ENCODE measurements at places on chromosomes 11 and 22.

DNA sequence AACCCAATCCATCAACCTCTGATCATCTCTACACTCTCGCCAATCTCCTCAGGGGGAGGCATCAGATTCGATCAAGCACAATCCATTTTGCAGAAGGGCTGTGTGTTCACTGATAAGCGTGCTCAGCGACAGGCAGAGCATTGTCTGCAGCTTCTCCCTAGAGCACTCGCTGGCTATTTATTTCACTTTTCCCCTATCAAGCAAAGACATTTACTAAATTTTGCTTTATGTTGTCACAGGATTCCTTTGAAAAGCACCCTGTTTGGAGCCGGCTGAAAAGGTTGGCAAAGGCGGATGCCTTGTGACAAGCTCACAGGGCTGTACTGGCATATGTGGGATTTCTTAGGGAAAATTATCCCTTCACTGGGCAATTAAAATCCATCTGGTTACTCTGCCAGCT is 1381.5 kb upstream of the TENM4 start:
- no peak for DNase-seq

DNA sequence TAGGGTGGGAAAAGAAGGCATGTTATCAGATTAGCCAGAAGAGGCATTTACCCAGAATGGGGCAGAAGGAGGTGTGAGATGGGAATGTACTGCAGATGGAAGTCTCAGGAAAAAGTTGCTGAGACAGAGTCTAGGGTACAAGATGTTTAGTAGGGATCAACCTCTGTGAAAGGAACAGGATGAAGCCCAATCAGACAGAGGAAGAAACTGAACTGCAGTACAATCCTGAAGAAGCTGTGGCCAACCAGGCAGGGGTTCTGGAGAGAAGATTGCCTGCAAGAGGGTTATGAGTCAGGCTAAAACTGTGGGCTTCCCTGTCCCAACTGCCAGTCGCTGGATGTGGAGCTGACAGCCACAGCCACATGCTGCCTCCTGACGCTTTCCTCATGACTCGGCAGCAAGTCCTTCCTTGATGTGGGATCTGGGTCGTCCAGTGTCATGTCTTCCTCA is 64.0 kb downstream of the CWC15 start:
- no peak for DNase-seq

DNA sequence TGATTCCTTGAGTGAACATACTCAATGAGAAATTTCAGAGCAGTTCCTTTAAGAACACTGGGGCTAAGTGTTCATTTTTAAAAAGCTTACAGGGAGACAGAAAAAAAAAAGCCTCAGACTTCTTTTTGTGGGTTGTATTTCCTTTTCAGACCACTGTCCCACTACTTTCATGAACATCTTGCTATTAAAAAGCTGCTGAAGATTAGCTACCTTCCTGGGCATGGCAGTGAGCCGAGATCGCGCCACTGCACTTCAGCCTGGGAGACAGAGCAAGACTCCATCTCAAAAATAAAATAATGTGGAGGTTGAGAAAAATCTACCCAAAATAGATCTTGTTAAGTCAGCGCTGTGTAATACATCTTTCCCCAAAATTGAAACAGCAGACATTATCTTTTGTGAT is 10.8 kb downstream of the TRAF6 start:
- no peak for DNase-seq

DNA sequence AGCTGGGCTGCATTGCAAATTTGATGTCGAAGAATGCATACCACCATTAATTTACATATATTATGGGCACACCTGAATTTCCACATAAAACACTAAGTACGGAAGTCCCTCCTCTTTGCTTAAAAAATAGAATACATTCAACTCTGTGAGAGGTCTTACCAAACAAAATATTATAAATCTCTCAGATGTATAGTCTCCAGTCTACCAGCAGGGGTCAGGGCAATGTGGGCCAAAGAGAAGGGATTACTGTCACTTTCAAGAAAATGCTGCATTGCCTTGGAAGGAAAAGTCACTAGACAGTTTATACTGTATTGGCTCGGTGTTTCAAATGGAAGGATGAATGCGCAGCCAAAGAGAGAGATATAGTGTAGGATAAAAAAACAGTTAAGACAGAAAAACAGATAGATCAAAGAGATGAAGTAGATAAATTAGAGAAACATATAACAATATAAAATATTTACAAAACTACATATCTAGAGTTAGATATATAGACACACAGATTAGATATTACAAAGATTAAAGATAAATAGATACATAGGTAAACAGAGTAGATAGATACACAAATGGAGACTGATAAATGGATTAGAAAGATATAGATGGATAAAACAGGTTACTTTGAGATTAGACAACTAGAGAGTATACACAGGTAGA is 20.9 kb downstream of the SERGEF start:
- peak; percentile 65 for DNase-seq

Measured in renal cortical epithelial cell (primary cell).